ENCODE measurements at places on chromosomes 4 and X. TPM values are rescaled to one million over a fixed set of nuclear protein-coding genes. Genes with fewer than 3 reads are reported as not detected.

The SSX2 gene
- not detected for total RNA-seq

The OTC gene
- not detected for total RNA-seq

The GPR34 gene
- total RNA-seq: not detected

The PRDM8 gene
- total RNA-seq: 3.4 TPM

The SLC25A14 gene
- 9.3 TPM for total RNA-seq

The DLG3 gene
- 10.2 TPM for total RNA-seq

The CSAG1 gene
- not detected for total RNA-seq

The PDCL2 gene
- not detected for total RNA-seq

The MCF2 gene
- total RNA-seq: not detected

The TSPAN7 gene
- total RNA-seq: 1.1 TPM

GRCh38 chr4:156505341-156505955 lies 466.2 kb downstream of the PDGFC start:
- peak; percentile 90 for DNase-seq

GRCh38 chr4:7956270-7956808 lies 16.7 kb upstream of the AFAP1 start:
- DNase-seq: peak; percentile 94

GRCh38 chr4:121930304-121930703 lies 21.6 kb downstream of the TRPC3 start:
- DNase-seq: no peak

- DNase-seq: no peak
These were observed 4.4 kb upstream of the ADH1C start for GRCh38 chr4:99356992-99357391.

DNA sequence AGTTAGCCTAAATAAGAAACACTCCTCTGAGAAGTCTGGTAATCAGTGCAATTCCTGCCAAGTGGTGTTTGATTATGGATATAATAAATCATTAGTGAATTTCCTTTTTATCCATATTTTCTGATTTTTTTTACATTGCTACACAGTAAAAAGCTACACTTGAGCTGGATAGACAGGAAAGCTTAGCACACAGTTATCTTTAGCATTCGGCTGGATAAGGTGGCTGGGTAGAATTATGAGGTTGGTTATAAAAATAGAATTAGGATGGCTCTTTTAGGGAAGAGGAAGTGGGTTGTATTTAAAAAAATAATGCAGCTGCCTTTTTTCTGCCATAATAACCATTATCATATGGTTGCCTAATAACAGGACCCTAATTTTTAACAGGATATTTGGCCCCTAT lies 460.6 kb downstream of the NAF1 start:
- no peak for DNase-seq

DNA sequence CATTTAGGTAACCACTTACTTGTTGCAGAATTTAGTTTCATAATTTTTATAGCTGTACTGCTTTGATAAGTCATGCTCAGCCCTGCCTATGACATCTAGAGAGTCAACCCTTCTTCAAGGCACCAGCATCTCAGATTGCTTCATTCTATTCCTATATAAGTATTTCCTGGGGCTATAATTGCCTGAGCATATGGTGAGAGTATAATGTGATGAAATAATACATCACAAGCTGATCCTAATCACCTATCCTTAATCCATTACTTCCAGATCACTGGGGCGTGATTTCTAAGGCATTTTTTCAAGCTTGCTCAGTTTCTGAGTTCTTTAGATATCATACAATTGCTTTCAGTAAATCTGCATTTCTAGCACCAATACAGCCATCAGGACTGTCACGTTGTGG lies 200.0 kb upstream of the NPY2R start:
- no peak for DNase-seq

DNA sequence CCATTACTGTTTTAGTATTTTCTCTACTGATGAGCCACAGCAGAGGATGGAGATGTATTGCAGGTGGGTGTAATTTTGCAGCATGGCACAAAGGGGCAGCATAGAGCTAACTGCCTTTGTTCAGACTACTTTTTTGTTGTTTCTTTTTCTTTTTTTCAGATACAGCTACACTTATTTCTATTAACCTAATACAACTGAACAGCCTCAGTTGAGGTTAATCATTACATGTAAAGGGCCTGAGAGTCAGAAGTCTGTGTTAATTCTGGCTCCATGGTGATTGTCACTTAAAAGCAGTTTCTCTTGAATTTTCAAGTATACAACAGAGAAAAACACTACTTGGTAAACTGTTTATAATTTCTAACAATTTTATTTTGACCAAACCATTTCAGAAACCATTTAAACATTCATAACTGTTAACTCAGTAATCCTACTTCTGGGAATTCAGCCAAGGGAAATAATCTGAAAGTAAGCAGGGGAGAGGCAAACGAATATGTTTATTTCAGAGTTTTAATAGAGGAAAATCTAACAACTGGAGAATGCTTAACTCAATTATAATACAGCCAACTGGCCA lies 13.9 kb upstream of the PPEF2 start:
- DNase-seq: peak; percentile 35

- DNase-seq: no peak
These were observed 171.7 kb downstream of the PAPSS1 start for GRCh38 chr4:107548211-107548905.

GRCh38 chr4:16676230-16676770 lies 222.1 kb downstream of the LDB2 start:
- DNase-seq: no peak

- DNase-seq: no peak
These were observed 383.7 kb upstream of the ATOH1 start for GRCh38 chr4:93444860-93445259.

- DNase-seq: no peak
These were observed 87.8 kb upstream of the FAM241A start for GRCh38 chr4:112057470-112057869.

DNA sequence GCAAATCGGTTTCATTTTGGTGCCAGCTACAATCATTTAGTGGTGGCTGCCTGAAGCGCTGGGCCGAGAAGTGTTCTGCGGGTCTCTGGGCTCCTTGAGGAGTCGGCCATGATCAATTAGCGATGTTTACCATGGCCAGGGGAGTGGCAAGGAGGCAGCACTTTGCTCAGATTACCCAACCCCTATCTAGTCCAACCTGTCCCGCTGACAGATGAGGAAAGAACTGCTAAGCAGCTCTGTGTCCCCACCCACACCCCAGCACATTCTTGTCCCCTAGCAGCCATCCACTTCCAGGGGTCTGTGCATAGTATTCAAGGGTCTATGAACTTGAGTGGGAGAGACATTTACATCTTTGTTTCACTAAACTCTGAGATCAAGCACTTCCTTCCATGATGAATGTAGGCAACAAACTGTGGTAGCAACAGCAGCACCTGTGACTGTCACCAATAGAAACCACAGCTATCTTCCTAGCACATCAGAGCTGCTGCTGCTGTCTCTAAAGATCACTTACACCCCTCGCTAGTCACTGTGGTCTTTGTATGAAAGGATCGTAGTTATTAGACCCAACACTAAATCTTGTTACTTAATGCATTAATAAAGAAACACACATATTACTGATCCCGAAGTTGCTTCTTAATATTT lies 331.6 kb downstream of the BCOR start:
- DNase-seq: no peak

DNA sequence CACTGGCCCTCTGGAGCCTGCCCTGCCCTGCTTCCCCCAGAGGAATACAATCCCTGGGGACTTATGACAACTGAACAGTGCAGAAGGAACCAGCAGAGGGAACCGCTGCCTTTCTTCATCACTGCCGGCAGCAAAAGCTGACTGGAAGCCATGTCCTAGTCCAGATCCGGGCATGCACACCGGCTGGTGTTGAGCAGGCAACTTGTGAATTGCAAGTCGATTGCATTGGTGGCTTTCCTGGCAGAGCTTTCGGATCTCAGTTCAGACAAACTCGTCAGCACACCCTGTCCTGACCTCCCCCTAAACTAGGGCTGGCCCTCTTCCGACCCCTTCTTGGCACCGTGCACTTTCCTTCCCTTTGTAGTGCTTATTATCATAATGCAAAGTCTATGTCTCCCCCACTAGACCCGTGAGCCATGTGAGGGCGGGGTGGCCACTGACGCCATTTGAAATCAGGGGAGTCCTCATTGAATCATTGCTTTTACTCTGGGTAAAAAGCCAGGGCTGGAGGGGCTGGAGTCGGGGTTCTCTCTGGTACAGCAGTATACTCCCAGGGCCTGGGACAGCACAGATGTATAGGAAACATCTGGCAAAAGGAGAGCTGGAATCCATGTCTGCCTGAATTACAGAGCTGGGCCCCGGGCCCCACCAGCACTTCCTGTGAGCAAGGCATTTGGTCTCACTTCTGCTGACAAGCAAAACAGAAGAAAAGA lies 1.8 kb downstream of the ARHGAP4 start:
- peak; percentile 50 for DNase-seq

DNA sequence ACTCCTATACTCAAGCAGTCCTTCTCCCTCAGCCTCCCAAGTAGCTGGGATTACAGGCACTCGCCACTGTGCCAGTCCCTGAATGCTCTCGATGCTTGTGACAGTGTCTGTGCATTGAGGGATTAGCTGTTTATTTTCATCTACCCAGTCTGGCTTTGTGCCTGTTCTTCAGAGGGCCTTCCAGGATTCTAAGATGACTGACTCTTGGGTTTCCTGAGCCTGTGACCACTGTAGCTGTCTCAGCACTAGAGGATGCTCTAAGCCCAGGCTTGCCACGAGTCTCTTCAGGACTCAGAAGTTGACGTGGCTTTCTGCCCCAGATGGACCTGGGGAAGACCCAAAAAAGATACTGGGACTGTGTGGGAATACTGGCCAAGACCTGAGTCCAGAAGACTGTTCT lies 201.4 kb downstream of the ARHGAP10 start:
- DNase-seq: no peak

- DNase-seq: no peak
These were observed 136.5 kb upstream of the NPY2R start for GRCh38 chr4:155071962-155072361.

GRCh38 chr4:170853422-170854021 lies 763.8 kb upstream of the AADAT start:
- DNase-seq: peak; percentile 57

DNA sequence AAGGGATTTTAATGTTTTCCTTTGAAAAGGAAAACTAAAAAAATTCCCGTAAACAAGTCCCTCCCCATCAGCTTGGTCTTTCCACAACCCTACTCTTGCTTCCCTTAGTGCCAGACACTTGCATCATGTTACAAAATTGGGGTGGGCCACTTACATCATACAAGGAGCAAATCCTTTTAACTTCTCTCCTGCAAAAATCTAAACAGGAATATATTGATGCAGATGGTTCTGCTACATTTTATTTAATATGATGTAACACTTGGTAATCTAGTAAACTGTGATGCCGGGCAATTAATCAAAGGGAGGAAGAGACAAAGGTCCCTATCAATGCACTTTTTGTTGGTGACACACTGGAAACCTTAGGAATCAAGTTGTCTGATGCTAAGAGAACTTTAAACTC lies 125.3 kb downstream of the UBE2K start:
- DNase-seq: no peak

- peak; percentile 46 for DNase-seq
These were observed 2.1 kb downstream of the DCLK2 start for GRCh38 chr4:150080337-150080736.

DNA sequence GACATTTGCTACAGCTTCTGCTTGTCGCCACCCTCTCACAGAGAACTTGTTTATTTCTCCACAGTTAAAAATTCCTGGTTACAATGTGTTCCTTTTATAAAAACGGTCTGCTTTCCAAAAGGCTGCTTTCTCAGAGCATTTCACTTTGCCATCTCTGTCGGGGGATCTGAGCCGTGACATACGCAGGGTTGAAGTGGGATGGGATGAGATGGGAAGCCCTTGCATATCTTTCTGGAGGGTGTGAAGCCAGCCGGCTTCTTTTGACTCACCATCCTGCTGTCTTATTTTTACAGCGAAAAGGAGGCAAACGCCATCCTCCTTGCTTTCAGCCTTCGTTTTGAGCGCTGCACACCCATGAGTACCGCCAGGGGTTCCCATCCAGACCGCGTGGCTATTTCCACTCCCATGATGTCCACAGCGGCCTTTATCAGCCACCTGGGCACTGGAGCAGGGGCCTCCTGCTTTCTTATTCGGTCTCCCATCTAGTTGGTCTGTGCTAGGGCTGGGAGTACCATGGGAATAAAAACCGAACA lies 99.8 kb upstream of the GATB start:
- no peak for DNase-seq

DNA sequence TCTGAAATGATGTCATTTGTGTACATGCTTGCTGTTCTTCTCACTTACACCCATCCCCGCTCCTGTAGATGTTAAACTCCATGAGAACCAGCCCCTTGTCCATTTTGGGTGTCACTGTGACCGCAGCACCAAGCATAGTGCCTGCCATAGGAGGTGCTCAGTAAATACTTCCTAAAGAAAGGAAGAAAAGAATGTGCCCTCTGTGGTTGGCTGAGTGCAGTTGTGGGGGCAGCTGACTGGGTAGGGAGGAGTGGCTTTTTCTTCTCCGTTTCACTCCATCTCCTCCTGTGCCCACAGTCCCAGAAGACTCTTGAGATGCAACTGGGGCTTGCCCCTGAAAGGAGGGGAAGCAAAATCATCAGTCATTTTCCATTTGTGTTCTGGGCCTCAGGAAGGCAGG lies 25.5 kb downstream of the PHEX start:
- DNase-seq: no peak

GRCh38 chr4:84110040-84110439 lies 389.1 kb downstream of the NKX6-1 start:
- DNase-seq: no peak

DNA sequence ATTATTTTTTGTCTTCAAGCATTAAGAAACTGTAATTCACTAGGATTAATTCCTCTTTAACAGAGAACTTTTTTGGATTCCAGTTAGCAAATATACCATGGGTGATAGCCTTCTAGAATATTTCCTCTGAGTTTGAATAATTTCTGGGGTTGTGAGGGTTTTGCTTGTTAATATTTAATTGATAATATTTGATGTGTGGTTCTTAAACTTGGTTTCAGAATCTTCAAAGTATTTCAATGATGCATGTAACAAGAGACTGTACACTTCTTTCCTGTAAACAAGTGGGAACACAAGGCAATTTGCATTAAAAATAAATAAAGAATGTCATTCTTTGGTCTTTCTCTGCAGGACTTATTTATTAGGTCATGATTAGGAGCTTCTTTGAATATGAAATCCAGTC lies 9.5 kb upstream of the C4orf51 start:
- no peak for DNase-seq

DNA sequence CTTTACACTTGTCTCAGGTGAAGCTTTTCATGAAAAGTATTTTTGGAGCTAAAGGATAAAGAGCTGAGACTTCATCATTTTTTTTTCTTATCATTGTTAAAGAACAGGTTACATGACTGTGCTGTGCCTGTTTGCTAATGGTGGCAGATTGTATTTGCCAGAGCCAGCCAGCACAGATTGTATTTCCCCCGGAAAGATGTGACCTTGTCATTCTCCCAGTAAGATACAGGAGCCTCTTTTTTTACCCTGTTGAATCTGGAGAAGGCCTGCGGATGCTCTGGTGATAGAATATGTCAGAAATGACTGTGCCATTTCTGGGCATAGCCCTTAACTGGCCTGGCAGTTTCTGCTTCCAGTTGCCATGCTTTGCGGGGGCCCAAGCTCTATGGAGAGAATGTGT lies 91.9 kb downstream of the GPRIN3 start:
- DNase-seq: no peak

DNA sequence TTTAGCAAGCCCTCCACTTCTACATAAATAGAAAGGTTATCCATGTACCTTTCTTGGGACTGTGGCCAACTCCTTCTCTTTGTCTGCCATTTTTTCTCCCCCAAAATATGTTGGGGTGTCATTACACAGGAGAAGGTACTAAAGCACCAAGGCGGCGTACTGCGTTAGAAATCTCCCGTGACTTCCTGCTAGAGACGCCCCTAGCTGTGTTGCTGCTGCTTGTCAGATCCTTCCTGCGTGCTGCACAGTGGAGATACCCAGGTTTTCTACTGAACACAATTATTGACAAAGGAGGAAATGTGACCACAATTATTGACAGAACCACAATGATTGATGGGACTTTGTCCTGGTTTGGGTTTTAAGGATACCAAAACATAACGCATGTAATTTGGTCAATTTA lies 97.7 kb downstream of the EFHC2 start:
- no peak for DNase-seq
